ENCODE measurements at places on chromosomes 7 and 10. TPM values are rescaled to one million over a fixed set of nuclear protein-coding genes. Genes with fewer than 3 reads are reported as not detected.

The RNF32 gene
- total RNA-seq = 1.0 TPM

DNA sequence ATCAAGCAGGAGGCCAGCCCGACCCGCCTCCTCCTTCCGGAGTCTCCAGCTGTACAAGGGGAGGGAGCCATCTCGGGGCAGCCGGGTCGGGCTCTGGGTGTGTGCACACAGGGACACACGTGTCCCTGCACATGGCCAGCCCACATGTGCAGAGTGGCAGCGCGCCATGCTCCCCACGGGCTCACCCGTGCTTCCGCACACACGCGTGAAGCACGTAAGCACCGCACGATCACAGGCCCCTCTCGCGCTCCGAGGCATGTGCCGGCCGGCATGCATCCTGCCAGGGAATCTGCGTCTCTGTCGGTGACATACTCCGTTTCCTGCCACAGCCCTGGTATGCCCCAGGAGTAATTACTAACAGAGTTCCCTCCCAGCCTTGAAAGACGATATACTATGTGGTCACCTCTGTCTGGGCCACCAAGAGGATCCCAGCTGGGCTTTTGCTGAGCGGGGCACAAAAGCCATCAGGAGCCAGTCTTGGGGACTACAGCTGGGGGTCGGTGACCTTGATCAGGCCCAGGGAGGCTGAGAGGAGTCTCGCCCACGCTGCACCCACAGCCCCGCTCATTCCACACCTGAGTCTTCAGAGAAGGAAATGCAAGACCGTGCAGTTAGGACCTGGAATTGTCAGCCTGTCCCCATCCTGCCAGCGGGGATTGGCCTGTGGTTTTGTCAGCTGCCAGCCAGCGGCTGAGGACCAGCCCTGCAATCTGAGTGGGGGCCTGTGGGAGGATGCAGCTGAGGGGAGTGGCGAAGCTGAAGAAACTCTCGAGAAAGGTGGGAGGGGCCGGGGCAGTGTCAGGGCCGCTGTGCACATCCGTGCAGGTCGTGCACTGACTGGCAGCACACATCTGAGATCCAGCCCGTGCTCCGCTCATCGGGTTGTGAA is 11.0 kb upstream of the LFNG start:
- no peaks in the 10 kb centered on the region for H3K4me1 ChIP-seq
- H3K36me3 ChIP-seq = no peaks in the 10 kb centered on the region
- no peak overlapping the region for H3K4me3 ChIP-seq
- no peak overlapping the region for H3K27ac ChIP-seq
- DNase-seq = peak; percentile 56

GRCh38 chr10:124119946-124120345 is 26.5 kb upstream of the CHST15 start:
- no peaks in the 10 kb centered on the region for H3K27me3 ChIP-seq
- no peaks in the 10 kb centered on the region for H3K4me1 ChIP-seq
- peak; percentile 43 for DNase-seq

- no peak for DNase-seq
- H3K4me3 ChIP-seq = no peak overlapping the region
- no peaks in the 10 kb centered on the region for H3K36me3 ChIP-seq
- H3K27ac ChIP-seq = no peak overlapping the region
Observed at GRCh38 chr7:15086131-15086611, 183.6 kb upstream of the DGKB start.

- no peak overlapping the region for H3K27ac ChIP-seq
- no peak overlapping the region for H3K4me3 ChIP-seq
- H3K36me3 ChIP-seq = no peaks in the 10 kb centered on the region
- H3K4me1 ChIP-seq = no peaks in the 10 kb centered on the region
Observed at GRCh38 chr7:93284908-93285307, 52.7 kb downstream of the VPS50 start.

GRCh38 chr10:117553142-117553814 is 10.7 kb downstream of the EMX2 start:
- H3K4me3 ChIP-seq = no peak overlapping the region
- no peaks in the 10 kb centered on the region for H3K36me3 ChIP-seq
- no peak overlapping the region for H3K27ac ChIP-seq
- no peaks in the 10 kb centered on the region for H3K4me1 ChIP-seq

- H3K27ac ChIP-seq = no peak overlapping the region
- peaks cover 26% of the 10 kb centered on the region for H3K4me1 ChIP-seq
- no peak for DNase-seq
Observed at GRCh38 chr7:23120106-23120505, 14.5 kb downstream of the KLHL7 start.

DNA sequence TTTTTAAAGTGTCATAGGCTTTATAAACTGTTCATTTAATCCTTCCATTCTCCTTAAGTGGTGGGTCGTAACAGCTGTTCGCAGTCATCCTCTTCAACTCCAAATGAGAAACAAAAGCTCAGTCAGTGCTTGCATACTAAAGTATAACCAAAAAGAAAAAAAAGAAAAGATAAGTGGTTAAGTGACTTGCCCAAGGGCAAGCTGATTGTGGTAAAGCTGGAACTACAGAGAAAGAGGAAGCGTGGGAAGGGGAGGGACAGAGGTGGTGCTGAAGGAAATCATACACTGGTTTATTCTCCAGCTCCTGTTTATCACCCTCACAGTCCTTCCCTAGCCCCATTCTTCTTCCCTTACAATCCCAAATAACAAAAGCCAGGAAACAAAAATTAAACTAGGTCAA is 29.6 kb downstream of the IDE start:
- H3K4me3 ChIP-seq = no peak overlapping the region
- no peak for DNase-seq
- peaks cover 15% of the 10 kb centered on the region for H3K4me1 ChIP-seq

DNA sequence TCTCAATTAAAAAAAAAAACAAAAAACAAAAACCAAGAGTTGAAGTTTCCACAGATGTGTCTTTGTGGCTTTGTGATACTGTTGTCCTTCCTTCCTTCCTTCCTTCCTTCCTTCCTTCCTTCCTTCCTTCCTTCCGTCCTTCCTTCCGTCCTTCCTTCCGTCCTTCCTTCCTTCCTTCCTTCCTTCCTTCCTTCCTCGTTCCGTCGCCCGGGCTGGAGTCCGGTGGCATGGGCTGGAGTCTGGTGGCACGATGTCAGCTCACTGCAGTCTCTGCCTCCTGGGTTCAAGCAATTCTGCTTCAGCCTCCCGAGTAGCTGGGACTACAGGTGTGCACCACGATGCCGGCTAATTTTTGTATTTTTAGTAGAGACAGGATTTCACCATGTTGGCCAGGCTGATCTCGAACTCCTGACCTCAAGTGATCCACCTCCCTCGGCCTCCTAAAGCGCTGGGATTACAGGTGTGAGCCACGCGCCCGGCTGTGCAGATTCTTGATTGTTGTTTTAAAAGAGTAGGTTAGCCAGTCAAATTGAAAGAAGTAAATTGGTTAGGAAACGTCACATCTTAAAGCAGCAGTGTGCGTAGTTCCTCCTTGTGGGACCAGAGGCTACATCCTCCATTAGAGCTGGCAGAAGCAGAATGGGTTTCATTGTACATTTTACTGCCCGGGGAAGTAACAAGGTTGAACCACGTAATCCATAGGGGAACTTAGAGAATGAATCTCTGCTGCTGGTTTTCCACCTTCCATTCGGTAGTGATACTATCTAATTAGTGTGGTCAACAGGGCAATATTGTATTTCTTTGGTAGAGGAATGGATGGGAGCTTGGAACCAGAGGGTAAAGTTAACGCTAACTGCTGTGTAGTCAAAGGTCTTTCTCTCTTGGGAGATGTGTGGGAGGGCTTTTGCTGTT is 20.6 kb downstream of the DNAJB6 start:
- H3K27me3 ChIP-seq = no peaks in the 10 kb centered on the region
- H3K36me3 ChIP-seq = peaks cover 31% of the 10 kb centered on the region
- no peak for DNase-seq
- no peak overlapping the region for H3K27ac ChIP-seq

GRCh38 chr7:3201937-3202710 is 98.9 kb upstream of the SDK1 start:
- no peak for DNase-seq
- no peak overlapping the region for H3K27ac ChIP-seq
- no peak overlapping the region for H3K4me3 ChIP-seq

GRCh38 chr7:71626206-71626605 is 494.3 kb downstream of the GALNT17 start:
- no peak overlapping the region for H3K4me3 ChIP-seq
- no peaks in the 10 kb centered on the region for H3K27me3 ChIP-seq
- no peak for DNase-seq
- no peak overlapping the region for H3K27ac ChIP-seq
- no peaks in the 10 kb centered on the region for H3K4me1 ChIP-seq

The TRPV5 gene
- not detected for total RNA-seq

DNA sequence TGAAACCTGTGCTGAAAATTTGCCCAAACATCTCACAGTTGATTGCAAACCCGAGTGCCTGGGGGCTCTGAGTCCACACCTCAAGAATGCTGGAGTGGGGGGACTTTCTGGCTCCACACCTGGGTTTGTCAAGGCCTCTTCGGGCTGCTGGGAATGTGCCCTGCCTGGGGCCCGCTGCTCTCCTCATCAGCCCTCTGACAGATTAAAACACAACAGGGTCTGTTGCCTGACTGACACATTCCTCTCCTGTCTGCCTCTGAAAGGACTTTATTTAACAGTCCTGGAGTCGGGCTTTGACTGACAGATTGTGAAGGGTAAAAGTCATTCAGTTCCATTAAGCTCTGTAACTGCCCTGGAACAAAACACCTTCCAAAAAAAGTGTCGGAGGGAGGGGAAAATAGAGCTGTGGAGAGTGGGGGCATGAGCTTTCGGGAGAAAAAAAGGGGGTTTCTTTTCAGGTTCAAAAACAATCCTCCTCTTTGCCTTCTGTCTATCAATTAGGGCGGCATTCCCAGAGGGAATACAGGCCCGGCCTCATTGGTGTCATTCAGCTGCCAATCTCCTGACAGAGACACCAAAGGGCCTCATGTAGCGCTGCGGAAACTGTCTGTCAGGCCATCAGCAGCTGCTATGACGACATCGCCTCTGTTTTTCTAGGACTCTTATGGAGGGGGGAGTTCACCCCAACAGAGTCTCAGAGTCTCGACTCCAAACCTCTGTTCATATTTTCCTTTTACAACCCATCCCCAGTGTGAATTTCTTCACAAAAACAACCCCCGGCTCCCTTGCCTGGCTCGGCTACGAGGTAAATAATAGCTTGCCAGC is 398.8 kb upstream of the NFE2L3 start:
- no peak for DNase-seq
- no peaks in the 10 kb centered on the region for H3K4me1 ChIP-seq
- H3K27ac ChIP-seq = no peak overlapping the region
- H3K4me3 ChIP-seq = no peak overlapping the region

GRCh38 chr7:143193880-143194279 is 10.7 kb downstream of the TAS2R39 start:
- no peaks in the 10 kb centered on the region for H3K27me3 ChIP-seq
- DNase-seq = no peak
- H3K4me3 ChIP-seq = no peak overlapping the region

DNA sequence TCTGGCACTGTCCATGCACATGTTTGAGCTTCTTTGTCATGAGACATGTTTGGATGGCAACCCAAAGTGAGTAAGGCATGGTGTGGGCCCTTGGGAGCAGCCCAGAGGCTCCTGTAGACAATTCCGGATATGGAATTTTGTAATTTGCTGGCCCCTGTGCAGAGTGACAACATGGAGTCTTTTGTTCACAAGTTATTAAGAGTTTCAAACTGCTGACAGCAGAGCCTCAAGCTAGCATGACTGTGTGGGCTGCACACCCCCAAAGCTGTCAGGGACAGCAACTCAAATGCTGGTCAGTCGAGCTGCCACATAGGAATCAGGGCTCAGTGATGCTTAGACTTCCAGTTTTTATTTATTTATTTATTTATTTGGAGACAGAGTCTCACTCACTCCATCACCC is 7.0 kb upstream of the MYL7 start:
- DNase-seq = no peak
- no peak overlapping the region for H3K4me3 ChIP-seq
- peaks cover 12% of the 10 kb centered on the region for H3K27me3 ChIP-seq
- H3K27ac ChIP-seq = no peak overlapping the region
- H3K4me1 ChIP-seq = peaks cover 8% of the 10 kb centered on the region
- no peaks in the 10 kb centered on the region for H3K36me3 ChIP-seq

DNA sequence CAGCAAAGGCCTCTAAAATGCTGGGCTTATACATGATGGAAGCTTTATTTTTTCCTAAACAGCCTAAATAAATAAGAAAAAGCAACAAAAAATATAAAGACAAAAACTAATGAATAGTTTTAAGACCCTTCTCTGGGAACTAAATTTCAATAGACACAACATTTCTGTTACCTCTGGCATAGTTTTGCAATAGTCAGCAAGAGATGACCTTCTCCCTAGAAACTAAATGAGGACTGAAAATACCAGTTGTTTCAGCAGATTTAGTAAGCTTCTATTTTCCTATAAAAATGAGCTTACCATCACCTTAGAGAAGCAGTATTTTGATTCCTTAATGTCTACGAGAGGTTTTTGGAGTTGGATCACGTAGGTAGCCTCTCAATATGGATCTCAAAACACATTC is 471.4 kb upstream of the NRP1 start:
- H3K36me3 ChIP-seq = no peaks in the 10 kb centered on the region
- no peaks in the 10 kb centered on the region for H3K27me3 ChIP-seq
- H3K4me3 ChIP-seq = no peak overlapping the region
- H3K27ac ChIP-seq = no peak overlapping the region

DNA sequence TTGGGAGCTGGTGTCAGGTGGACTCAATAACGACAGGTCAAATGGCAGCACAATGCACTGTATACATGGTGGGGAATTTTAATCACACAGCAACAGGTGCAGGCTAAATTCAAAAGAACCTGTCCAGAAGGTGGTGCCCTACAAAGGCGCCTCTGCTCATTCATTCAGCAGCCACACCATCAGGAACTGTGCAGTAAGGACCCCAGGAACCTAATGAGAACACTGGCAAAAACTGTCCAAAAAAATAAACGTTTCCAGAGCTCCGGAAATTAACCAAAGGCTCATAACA is 21.9 kb upstream of the CRYGN start:
- H3K36me3 ChIP-seq = peaks cover 21% of the 10 kb centered on the region
- no peak for DNase-seq
- peak overlapping the region; percentile 94 for H3K27ac ChIP-seq
- no peaks in the 10 kb centered on the region for H3K27me3 ChIP-seq
